ENCODE measurements at places on chromosomes 7 and 10.

GRCh38 chr10:125133696-125134482 lies 26.5 kb downstream of the CTBP2 start:
- no peak for DNase-seq

- no peak for DNase-seq
Measured at GRCh38 chr10:133391761-133392518, 2.0 kb upstream of the MTG1 start.

- DNase-seq, result no peak
Measured at GRCh38 chr10:89789188-89789877, 87.9 kb downstream of the KIF20B start.

GRCh38 chr7:27551803-27552400 lies 110.8 kb downstream of the HIBADH start:
- DNase-seq, result no peak

DNA sequence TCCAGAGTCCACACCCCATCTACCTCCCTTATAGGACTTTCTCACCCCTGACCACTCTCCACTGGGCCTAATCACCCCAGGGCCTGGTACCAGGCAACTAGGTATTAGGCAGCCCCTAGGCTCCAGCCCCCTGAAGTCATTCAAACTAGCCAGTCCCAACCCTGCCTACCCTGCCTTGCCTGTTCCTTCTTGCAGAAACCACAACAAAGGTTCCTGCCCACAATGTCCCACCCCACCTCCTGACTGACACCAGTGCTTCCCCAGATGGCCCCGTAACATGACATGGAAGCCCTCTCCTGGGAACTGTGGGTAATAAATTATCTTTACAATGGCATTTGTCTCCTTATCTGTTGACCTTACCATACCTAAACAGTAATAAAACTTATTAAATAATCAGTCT lies 100.6 kb upstream of the PDE1C start:
- DNase-seq, result no peak

GRCh38 chr10:36007369-36007768 lies 365.3 kb upstream of the FZD8 start:
- DNase-seq, result no peak

DNA sequence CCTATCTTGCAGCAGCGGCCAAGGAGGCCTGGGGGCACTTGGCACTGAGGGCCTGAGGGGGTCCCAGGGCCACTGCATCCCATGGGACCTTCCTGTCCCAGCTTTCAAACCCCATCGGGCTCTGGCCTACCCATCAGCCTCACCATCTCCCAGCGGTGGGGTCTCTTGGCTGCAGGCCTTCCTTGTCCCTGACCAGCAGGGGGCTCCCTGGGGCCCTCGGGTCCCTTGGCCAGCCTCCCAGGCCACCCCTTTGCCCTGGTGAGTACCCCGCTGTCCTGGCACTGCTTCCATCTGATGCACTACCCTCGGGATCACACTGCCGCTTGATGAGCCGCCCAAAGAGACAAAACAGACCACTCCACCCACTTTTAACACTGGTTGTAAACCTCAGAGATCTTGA lies 43.5 kb downstream of the YKT6 start:
- DNase-seq, result no peak

GRCh38 chr10:94358480-94358879 lies 4.3 kb downstream of the NOC3L start:
- no peak for DNase-seq

- DNase-seq, result no peak
Measured at GRCh38 chr10:59905731-59906416, 482 bp downstream of the CCDC6 start.

GRCh38 chr10:127400216-127400615 lies 148.9 kb upstream of the NPS start:
- no peak for DNase-seq

DNA sequence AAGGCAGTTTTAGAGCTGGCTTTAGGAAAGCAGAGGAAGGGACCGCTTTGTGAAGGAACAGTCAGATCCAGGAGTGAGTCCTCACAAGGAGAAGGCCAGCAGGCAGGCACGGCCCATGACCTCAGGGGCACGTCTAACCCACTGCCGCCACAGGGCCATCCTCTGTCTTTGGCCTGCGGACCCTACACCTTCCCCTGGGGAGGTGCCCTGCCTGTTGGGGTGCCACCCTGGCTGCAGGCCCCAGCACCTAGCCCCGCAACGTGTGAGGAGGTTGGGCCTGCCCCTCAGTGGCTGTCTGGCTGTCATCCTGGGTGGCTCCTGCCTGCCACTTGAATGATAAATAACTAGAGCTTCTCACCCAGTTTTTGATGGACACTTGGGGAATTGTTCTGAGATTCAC lies 31.0 kb upstream of the TRIM8 start:
- DNase-seq, result peak; percentile 34

DNA sequence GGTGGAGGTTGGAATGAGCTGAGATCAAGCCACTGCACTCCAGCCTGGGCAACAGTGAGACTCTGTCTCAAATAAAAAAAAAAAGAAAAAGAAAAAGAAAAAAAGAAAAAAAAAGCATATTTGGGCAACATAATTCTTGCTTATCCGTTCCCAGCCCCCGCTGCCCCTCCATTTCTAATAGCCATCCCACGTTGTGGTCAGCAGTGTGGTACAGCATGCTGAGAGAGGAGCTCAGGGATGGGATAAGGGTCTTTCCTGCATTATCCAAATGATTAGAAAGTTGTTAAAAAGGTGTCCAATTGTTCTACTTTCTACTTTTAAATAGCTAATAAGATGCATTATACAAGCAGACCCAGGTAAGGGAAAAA lies 104.9 kb upstream of the ZNF92 start:
- DNase-seq, result no peak

- DNase-seq, result no peak
Measured at GRCh38 chr7:38428041-38428440, 154.6 kb upstream of the TARP start.

- no peak for DNase-seq
Measured at GRCh38 chr7:110877016-110877415, 213.9 kb upstream of the LRRN3 start.

DNA sequence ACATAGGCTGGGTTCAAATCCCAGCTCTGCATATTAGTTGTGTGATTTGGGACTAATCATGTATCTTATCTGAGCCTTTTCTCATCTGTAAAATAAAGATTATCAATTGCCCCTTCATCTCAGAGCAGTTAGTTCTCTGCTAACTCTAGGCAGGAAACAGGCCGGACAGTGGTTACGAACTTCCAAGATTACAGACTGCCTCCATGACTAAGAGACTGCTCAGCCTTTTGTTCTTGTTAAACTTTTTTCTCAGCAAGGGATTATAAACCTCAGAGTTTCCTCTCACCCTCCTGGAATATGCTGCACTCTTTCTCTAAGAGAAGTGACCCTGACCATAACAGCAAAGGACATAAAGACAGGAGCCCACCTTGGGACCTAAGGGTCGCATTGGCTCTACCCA lies 52.5 kb upstream of the NFKB2 start:
- no peak for DNase-seq

GRCh38 chr7:27958933-27959548 lies 219.1 kb downstream of the TAX1BP1 start:
- DNase-seq, result no peak

DNA sequence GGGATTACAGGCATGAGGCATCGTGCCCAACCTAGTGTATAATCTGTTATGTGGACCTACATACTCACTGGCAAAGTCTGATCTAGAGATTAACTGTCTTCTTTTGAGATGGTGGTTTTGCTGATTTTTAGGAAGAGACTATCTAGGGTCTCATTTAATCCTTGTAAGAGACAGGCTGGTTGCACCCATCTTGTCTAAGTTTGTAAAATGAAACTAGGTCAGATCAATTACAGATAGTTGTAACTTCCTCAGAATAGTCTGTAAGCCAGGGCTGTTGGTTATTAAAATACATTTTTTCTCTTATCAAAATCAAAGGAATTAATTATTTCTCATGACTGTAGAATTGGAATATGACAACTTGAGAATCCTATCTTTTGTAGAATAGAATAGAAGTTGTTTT lies 64.6 kb upstream of the RPA3 start:
- DNase-seq, result no peak

GRCh38 chr10:97781618-97782331 lies 10.0 kb upstream of the SFRP5 start:
- DNase-seq, result no peak

DNA sequence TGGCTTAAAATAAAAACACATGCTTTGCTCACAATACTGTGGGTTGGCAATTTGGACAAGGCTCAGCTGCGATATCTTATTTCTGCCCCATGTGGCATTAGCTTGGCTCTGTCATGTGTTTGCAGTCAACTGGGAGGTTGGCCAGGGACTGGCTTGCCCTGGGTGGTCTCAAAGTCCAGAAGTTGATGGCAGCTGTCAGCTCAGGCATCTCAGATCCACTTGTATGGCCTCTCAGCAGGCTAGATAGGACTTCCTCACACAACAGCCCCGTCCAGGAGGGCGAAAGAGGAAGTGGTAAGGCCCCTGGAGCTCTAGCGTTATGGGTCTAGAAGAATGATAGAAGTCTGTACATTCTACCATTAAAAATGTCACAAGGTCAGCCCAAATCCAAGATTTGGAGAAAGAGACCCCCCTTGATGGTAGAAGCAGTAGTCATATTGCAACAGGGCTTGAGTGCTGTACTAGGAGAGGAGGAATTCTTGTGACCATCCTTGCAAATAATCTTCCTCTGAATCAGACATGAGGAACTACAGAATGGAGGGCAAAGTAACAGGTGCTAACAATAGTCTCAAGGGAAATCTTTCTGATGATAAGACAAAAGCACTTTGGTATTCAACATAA lies 166.2 kb downstream of the FAM107B start:
- DNase-seq, result no peak

- no peak for DNase-seq
Measured at GRCh38 chr7:28517206-28517605, 104.9 kb downstream of the CREB5 start.

GRCh38 chr7:89401690-89402089 lies 606.2 kb upstream of the TEX47 start:
- DNase-seq, result no peak

DNA sequence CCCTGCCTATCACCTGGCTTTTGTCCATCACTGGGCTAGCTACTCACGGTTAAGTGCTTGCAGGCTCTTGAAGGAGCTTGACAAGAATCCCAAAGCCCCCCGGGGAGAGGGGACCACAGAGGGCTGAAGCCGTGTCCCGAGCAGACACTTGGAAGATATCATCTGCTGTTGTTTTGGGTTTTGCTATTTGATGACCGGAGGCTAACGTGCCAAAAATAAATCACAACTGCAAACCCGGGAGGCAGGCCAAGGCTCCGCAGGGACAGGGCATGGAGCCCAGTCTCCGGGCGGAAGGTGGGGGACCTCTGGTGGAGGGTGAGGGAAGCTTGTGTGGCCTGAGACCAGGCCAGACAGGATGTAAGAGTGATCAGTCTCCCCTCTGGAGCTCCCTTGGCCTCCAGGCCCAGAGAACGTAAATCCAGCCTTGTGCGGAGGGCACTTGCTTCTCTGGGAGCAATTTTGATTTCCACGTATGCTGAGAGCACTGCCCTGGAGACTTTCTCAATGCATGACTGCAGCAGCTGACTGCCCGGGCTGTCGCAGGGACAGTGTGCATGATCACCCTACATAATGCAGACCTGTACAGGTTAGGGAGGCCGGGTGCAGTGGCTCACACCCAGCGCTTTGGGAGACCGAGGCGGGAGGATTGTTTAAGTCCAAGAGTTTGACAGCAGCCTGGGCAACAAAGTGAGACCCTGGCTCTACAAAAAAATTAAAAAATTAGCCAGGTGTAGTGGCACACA lies at the start of gene PHKG1:
Gene PHKG1, minus strand, starts transcription at position 164 of the 743 bp plus-strand sequence. CDS start 4,011 bp downstream, outside the sequence.
- DNase-seq, result no peak

- no peak for DNase-seq
Measured at GRCh38 chr10:86952106-86952505, 5.3 kb downstream of the MMRN2 start.

GRCh38 chr7:19262826-19263225 lies 117.6 kb upstream of the FERD3L start:
- DNase-seq, result no peak

DNA sequence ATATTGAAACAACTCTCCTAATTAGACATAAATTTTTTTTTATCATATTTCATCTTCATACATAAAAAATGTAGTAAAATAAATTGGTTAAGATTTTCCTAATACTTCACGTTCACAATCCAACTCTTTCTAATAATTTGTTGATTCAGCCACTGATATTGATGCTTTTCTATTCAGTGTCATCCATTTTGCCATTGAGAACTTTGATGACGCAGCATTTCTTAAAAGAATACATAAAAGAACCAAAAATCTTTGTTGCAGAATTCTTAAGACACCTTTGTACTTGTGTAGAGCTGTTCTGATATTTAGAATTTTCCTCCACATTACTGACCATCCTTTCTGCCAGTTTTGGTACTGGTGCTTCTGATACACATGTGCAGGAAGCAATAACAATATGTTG lies 52.6 kb downstream of the LOXL4 start:
- no peak for DNase-seq

DNA sequence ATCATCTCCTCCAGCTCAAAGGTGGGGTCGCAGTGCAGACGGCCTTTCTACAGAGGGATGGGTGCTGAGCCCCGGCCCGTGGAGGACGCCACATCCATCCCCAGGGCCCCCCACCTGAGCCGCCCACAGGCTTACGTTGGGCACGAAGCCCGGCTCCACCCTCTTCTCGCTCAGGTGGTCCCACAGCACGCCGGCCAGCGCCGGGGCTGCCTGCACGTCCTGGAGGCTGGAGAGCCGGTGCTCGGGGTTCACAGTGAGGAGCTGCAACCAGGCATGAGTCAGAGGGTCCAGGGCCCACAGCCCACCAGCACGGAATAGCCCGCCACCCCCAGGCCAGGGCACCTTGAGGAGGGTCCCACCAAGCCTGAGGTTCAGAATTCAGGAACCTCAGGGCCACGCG lies 36.0 kb downstream of the DPYSL4 start:
- DNase-seq, result no peak

DNA sequence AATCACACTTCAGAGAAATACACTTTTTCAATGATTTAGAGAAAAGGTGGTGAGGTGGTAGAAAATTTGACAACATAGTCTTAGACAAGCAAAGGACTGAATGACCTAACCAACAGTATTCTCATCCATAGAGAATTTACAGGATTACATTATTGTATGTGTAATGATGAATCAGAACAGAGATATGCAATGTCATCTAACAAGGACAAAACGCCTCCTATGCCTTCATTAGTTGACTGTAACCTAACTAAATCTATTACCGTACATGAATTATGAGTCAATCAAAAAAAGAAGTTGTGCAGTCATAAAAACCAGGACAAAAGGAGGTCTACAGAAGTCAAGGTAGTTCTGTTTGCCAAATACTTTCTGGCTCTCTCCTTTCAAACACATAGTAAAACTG lies 66.5 kb downstream of the RAB11FIP2 start:
- DNase-seq, result no peak

GRCh38 chr10:124495162-124495561 lies 33.5 kb downstream of the LHPP start:
- DNase-seq, result no peak

- no peak for DNase-seq
Measured at GRCh38 chr7:130009848-130010688, 41.1 kb downstream of the ZC3HC1 start.

DNA sequence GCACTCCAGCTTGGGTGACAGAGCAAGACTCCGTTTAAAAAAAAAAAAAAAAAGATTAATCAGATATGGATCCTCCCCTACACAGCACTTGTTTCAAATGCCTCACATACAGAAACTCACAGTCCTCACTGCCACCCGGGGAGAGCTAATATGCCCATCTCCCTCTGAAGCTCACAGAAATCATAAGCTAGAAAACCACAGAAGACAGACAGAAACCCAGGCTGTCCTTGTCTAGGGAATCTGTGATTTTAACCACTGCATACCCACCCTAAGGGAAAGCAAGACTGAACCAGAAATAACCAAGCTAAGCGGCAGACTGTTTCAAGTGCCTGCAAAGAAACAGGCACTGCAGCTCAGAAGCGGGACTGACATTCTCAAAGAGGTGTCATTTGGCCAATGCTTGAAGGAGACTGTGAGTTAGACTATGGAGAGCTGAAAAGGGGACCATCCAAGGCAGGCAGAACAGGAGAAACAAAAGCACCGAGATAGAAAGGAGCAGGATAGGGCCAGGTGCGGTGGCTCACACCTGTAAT lies 37.6 kb downstream of the SLC37A3 start:
- no peak for DNase-seq
